HFFc6 (cell line): ENCODE measurements at places on chromosomes 5 and 9. TPM values are rescaled to one million over a fixed set of nuclear protein-coding genes. Genes with fewer than 3 reads are reported as not detected.

ZFP37 gene
- 2.1 to 2.3 TPM (median 2.3 TPM) in 3 replicates for total RNA-seq

- peaks cover 11% of the 10 kb centered on the region for H3K4me1 ChIP-seq
- H3K4me3 ChIP-seq = peak overlapping the region; percentile 15; the same call in 1 of the 2 replicates
- DNase-seq = peak; percentile 32
- H3K36me3 ChIP-seq = peaks cover 5% of the 10 kb centered on the region
These were observed 56.1 kb downstream of the FGF18 start for GRCh38 chr5:171475596-171475995.

DNA sequence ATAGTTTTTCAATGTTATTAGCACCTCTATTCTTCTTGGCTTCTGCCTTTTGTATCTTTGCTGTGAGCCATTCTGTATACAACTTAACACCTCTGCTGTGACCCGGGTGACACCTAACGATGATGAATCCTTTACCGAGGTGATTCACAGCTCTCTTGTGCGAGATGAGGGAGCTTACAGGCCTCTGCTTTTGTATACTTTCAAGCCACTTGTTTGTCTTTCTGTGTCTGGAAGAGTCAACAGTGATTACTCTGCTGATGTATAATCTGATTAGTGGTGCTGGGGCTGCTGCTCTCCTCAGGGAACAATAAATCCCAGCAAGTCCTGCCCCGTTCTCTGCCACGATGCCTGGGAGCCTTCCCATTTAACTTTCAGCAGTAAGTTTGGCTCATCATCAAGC lies 442.9 kb upstream of the SGCD start:
- no peaks in the 10 kb centered on the region for H3K27me3 ChIP-seq
- H3K36me3 ChIP-seq = no peaks in the 10 kb centered on the region
- no peaks in the 10 kb centered on the region for H3K4me1 ChIP-seq
- no peak overlapping the region for H3K4me3 ChIP-seq

DNA sequence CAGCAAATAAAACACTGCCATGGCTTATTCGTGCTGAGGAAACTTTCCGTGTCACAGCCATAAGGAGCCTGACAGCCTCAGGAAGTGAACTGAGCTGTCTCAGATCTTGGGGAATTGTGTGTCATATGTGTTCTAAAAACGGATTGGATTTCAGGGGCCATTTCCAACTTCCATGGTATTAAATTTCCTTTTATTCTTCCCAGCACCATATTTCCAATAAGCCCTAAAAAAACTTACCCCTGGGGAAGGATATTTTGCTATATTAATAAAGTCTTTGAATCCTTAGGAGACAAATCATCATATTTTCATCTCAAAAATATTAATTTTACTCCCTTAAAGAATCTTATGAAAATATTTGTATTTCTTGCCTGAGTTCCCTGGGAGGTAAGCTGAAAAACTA lies 93.9 kb downstream of the LHFPL2 start:
- peaks cover 27% of the 10 kb centered on the region for H3K4me1 ChIP-seq
- peaks cover 4% of the 10 kb centered on the region for H3K36me3 ChIP-seq
- peaks cover 1% of the 10 kb centered on the region; the same call in 1 of the 2 replicates for H3K27me3 ChIP-seq

- H3K4me3 ChIP-seq = no peak overlapping the region
- DNase-seq = no peak
- no peak overlapping the region for H3K27ac ChIP-seq
- H3K27me3 ChIP-seq = peaks cover 26% of the 10 kb centered on the region
- no peaks in the 10 kb centered on the region for H3K36me3 ChIP-seq
These were observed 51.7 kb upstream of the KCNMB1 start for GRCh38 chr5:170440771-170441392.

PCDHGB3 gene
- 3.9 and 4.1 TPM in 2 replicates for total RNA-seq

DNA sequence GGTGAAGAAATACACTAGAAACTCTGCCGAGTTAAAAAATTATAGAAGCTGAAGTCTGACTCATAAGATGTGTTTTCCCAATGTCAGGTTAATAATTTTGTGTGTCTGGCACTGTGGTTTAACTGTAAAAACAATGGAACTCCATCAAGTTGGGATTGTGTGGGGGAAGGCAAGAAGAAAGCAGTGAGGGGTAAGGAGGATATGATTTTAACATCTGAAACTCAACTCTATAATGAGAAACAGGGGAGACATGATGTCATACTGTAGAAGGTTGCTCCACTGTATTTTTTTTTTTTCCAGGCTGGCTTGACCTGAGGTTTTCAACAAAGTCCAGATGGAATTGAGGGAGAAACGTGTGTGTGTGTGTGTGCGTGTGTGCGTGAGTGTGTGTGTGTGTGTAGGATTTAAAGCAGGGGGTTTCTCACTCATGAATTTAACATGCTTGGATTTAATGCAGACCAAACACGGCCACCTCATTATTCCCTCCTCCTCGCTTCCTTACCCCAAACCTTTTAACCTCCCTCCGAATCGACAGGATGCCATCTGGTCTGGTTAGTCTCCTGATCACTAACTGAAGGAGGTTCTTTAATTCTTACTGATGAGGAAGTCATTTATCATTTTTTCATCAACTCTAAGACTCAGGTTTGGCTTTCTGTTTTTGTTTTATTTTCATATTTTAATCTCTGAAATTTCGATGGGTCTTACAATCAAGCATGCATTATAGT lies 140.2 kb upstream of the LPAR1 start:
- H3K27me3 ChIP-seq = no peaks in the 10 kb centered on the region
- peak overlapping the region; percentile 63 for H3K4me3 ChIP-seq
- no peaks in the 10 kb centered on the region for H3K36me3 ChIP-seq
- peaks cover 30% of the 10 kb centered on the region for H3K4me1 ChIP-seq
- H3K27ac ChIP-seq = peak overlapping the region; percentile 9; the same call in 1 of the 2 replicates

DNA sequence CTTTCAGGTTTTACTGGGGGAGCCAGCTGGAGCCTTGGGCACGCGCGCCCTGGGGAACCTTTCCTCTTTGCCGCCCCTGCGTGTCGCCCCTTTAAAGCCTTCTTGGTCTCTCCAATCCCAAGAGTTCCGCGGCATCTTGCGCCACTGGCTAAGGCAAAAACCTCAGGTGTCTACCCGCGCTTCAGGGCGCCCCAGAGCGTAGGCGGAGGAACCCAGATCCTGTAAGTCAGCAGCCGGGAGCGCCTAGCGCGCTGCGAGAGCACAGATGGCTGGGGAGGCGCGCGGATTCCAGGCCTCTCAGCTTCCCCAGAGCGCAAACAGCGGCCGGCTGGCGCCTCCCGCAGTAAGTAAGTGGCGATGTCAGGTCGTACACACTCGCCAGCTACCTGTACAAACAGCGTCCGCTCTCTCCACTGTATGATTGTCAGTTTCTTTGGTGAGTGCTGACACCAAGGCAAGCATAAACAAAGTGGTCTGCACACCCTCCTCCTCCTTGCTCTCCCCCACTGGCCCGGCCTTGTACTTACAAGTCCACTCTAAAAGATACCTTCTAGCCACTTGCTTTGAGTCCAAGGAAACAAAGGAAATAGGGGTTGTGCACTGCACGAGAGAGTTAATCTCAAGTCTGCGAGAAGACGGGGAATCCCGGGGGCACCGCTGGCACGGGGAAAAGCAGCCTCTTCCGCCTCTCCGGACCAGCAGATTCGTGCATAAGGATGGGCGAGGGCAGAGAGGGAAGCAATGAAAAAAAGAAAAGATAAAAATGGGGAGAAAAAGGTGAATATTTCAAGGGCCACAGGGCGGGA lies 2.9 kb downstream of the HTR1A start:
- H3K36me3 ChIP-seq = peaks cover 8% of the 10 kb centered on the region; the same call in 1 of the 2 replicates
- H3K4me1 ChIP-seq = no peaks in the 10 kb centered on the region
- H3K27ac ChIP-seq = no peak overlapping the region
- no peak for DNase-seq
- peaks cover 1% of the 10 kb centered on the region; the same call in 1 of the 2 replicates for H3K27me3 ChIP-seq

GRCh38 chr5:113375480-113376060 lies 59.2 kb downstream of the TSSK1B start:
- H3K27ac ChIP-seq = no peak overlapping the region
- no peaks in the 10 kb centered on the region for H3K4me1 ChIP-seq
- no peak overlapping the region for H3K4me3 ChIP-seq
- DNase-seq = no peak
- no peaks in the 10 kb centered on the region for H3K36me3 ChIP-seq

DNA sequence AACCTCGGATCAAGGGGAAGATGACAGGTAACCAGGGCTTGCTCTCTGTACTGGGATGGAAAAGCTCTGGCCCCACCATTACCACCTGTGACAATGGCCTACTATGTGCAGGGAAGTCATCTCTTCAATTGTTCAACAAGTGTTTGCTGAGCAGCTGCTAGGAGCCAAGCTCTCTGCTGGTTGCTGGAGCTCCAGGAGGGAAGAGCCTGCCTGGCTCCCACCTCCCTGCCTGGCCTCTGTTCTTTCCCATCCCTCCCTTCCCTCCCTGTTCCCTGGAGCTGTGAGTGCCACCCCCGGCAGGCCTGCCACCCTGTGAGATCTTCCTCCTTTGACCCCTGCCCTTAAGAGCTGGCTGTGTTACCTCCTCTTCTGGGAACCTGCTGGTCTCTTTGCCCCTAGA lies 59.7 kb upstream of the IER5L start:
- DNase-seq = no peak
- peaks cover 21% of the 10 kb centered on the region for H3K4me1 ChIP-seq
- H3K36me3 ChIP-seq = peaks cover 6% of the 10 kb centered on the region
- H3K4me3 ChIP-seq = peak overlapping the region; percentile 77; the same call in 1 of the 2 replicates

GRCh38 chr5:87147441-87147840 lies 120.2 kb upstream of the RASA1 start:
- no peak overlapping the region for H3K4me3 ChIP-seq
- DNase-seq = peak; percentile 32
- H3K27ac ChIP-seq = peak overlapping the region; percentile 70
- peaks cover 2% of the 10 kb centered on the region; the same call in 1 of the 2 replicates for H3K27me3 ChIP-seq
- peaks cover 25% of the 10 kb centered on the region; the same call in 1 of the 2 replicates for H3K36me3 ChIP-seq

GRCh38 chr9:73143711-73144328 lies 7.8 kb upstream of the ANXA1 start:
- H3K27ac ChIP-seq = peak overlapping the region; percentile 79
- H3K36me3 ChIP-seq = no peaks in the 10 kb centered on the region
- H3K4me3 ChIP-seq = peak overlapping the region; percentile 59
- DNase-seq = peak; percentile 78
- H3K4me1 ChIP-seq = peaks cover 64% of the 10 kb centered on the region
- no peaks in the 10 kb centered on the region for H3K27me3 ChIP-seq

CLK4 gene
- total RNA-seq = 8.8 to 11.7 TPM (median 10.6 TPM) in 3 replicates
